Heart right ventricle (tissue), 16 donors: ENCODE measurements at places on chromosomes 12 and 14. TPM values are rescaled to one million over a fixed set of nuclear protein-coding genes. Genes with fewer than 3 reads are reported as not detected.

DNA sequence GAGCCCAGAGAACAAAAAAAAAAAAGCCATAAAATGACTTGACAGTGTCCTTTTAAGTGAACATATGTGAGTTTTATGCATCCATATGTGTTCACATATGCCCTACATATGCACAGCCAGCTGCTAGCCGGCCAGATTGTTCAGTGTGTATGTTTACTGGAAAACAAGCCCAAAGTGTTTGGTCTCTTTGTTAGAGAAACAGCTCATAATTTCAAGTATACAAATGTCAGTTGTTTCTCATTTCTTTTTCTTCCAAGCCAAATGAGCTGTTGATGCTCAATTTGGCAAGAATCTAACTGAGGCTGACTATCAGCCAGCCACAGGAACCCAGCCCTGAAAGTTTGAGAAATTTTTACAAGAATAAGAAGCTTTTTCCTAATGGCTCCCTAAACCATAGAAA lies 60.8 kb upstream of the TSPAN8 start:
- no peak for DNase-seq

DNA sequence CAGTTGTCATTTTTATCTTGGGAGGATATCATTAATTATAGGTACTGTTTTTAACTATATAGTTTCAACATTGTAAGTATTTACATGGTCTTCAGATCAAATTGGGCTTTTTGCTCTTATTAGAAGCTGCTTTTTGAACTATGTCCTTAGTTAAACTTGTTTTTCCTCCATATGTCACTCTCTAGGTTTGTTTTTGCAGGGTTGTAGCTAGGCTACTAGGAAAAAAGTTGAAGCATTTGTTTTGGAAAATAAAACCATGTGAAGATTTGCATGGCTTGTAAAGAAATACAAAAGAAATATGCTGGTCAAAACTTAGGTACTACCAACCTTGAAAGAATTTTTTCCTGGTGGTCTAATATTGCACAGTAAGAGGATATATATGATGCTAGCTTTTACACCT lies 3.4 kb downstream of the ARID2 start:
- no peak for DNase-seq

GRCh38 chr12:54014377-54015017 lies 5.7 kb downstream of the HOXC8 start:
- no peak for DNase-seq

DNA sequence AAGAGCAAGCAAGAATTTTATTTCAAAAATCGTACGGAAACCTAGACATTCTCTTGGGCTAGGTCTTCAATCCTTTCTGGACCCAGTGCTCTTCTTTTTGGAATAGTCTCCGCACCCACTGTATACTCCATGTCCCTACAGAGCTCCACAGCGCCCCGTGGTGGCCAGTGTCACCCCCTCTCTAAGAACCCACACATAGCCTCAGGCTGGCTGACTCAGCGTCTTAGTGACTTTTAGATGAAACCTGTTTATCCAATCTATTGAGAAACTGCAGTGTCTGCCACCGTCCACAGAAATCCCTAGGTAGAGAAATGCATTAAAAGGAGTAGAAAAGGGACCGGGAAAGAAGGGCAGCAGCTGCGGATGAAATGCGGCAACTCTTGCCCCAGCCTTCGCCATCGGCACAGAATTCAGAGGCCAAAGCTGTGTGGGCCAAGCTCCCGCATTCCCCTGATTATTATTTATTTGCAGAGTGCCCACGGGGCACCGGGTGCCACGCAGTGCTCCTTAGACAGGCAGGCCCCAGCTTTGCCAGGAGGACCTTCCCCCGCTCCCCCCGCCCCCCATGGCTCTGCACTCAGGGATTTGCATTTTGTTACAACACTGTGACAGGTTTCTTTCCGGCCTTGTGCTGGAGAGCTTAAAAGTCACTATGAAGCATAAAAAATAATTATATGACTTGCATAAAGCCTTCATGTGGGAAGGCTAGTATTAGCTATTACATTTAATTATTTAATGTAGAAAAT lies 170.1 kb upstream of the FKBP4 start:
- DNase-seq, result no peak

DNA sequence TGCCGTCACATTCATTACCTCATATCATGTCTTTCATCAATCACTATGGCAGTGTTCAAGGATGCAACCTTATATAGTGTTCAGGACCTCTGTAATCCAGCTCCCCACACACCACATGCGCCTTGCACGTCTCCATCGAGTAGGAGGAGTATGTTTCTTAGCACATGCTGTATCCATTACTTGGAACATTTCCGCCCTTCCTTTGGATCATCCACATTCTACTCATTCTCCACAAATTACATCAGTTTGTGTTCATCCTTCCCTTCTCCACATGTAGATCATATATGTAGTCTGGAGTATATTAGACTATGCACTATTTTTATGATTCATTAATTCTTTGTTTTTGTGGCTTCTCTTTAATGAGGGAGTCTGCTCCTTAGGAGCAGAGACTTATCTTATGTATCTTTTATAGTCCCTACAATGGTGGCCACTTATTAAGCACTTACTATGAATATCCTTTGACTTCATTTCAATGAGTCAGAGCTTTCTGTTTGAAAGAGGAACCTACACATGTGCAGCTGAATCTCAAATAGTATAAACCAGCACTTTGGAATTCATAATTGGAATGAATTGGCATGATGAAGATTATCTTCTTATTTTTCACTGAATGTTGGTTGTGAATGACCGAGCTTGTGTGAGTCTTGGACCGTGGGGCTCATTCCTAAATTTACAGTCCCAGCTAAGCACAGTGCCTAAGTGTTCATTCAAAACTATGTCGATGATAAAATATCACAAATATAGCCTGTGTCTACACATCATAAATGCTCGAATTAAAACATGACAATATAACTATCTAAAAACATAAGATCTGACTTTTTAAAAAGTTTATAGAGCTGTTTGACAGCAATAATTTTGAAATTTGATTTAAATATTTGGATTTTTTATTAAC lies 30.2 kb upstream of the NPAS3 start:
- DNase-seq, result no peak

GRCh38 chr12:43029971-43030370 lies 440.4 kb upstream of the PRICKLE1 start:
- no peak for DNase-seq

DNA sequence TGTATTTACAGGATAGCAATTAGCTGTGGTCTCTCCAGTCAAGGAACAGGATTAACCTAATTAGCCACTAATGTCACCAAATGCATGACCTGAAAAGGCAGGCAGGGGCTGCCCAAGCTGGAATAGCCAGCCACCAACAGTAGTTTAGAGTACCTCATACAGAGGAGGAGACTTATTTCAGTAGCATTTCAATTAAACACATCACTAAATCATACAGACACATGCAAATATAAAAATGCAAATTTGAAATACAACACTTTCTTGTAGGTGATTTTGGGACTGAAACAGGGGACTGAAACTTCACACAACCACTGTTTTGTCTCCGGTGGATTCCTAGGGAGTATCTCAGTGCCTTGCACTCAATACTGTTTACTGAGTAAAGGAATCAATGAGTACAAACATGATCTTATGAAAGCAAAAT lies 636 bp upstream of the IFNG-AS1 start:
- DNase-seq, result no peak

LAG3 gene
- not detected for total RNA-seq

TGM1 gene
- 0.91 TPM for total RNA-seq
